AG10803 (cell line): ENCODE measurements at places on chromosomes 16 and 17.

DNA sequence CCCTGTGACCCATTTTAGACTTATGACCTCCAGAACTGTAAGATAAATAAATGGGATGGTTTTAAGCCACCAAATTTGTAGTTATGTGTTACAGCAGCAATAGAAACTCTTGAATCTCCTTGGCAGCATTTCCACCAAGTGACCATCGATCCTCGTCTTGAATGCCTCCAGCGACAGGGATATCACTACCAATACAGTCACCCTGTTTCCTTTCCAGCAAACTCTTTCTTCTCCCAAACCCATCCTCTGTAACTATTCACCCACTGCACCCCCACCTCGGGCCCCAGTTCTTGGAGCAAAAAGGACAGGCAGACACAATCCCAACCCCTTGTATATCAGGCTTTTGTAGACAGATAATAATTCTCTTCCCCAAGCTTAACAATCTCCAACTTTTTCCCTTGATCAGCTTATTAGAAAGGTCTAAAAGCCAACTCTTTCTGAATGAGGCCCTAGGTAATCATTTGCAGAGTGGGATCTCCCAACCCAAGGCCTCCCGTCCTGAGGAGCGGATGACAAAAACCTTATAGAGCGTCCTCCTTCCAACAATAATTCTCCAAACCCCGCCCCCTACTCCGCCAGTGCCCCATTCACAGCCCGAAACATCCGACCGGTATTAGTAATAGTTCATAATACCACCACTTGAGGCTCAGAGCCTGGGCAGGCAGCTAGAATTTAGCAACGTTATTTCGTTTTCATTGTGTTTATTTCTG lies 14.7 kb upstream of the PLLP start:
- no peak for DNase-seq

- no peak for DNase-seq
Measured at GRCh38 chr17:75754378-75755204, 10.4 kb downstream of the GALK1 start.

DNA sequence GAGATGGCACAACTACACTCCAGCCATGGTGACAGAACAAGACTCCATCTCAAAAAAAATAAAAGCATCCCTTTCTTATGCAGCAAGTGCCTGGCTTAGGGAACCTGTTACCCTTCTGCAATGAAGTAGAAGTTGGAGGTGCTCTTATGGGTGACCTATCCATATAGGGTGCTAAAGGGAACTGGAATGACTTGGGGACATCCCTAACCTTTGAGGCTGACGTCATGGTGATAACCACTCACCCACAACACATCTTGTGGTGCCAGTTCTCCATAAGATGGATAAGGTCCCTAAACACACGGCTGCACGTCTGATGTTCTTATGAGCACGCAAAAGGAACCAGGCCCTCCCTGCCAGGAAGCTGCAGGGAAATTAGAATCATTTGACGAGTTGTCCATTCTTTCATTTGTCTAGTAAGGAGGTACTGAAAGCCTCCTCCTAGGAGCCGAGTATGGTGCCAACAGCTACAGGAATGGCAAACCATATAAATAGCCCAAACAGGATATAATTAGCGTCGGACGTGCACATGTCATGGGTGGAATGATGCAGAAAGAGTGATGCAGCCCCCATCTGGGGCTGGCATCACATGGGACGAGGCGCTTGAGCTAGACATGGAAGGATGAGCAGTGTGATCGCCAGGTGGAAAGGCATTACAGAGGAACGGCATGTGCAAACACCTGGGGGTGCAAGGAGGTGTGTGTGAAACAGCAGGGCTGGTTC lies 52.5 kb downstream of the ARHGAP27 start:
- no peak for DNase-seq

DNA sequence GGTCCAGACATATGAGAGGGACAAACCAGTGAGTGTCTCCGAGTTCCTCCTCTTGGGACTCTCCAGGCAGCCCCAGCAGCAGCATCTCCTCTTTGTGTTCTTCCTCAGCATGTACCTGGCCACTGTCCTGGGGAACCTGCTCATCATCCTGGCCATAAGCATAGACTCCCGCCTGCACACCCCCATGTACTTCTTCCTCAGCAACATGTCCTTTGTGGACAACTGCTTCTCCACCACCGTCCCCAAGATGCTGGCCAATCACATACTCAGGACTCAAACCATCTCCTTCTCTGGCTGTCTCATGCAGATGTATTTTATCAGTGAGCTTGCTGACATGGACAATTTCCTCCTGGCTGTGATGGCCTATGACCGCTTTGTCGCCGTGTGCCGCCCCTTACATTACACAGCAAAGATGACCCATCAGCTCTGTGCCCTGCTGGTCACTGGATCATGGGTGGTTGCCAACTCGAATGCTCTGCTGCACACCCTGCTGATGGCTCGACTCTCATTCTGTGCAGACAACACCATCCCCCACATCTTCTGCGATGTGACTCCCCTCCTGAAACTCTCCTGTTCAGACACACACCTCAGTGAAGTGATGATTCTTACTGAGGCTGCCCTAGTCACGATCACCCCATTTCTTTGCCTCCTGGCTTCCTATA lies 19.2 kb downstream of the ZNF200 start:
- no peak for DNase-seq

DNA sequence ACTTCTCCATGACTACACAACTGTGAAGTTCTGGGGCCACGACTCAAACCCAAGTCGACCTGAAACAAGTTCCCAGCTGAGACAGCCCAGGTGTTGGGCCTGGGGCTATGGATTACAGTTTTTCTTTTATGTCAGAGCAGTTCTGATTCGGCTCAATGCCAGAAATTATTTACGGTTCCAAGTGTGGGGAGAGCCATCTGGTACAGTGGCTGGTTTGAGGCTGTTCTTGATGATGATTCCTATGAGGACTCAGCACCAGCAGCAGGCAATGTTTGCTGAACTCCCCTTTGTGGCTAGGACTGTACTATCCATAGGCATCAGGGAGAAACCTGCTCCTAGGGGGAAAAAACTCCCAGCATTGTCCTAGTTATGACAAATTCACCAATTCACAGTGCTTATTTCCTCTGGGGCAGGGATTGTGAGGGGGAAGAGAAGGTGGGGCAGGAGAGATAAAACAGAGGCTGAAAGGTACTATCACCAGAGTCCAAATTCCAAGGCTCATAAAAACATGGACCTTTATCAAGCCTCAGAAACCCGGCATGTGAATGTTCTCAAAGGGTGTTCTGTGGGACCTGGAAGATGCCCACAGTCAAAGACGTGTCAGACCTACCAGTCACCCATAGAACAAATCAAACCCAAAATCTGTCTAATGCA lies 18.2 kb upstream of the CMTM4 start:
- DNase-seq: peak; percentile 34

- DNase-seq: no peak
Measured at GRCh38 chr16:5056352-5056751, 9.4 kb downstream of the C16orf89 start.

DNA sequence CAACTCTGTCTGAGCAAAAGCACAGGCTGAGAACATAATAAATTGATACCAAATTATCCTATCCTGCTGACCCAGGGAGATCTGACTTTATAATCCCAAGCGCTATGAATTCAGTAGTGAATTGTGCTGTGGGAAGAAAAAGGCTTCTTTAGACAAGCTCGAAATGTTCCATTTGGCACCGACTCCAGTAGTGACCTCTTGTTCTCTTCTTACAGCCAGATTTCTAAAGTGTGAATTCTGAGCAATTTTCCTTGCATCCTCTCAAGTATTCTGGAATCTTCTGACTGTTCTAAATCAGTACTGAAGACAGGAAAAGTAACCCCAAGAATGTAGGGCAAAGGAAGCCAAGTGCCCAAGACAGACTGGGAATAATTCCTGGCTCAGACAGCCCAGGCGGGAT lies 58.2 kb downstream of the CDYL2 start:
- DNase-seq: peak; percentile 73

GRCh38 chr16:87369796-87370719 lies 13.5 kb downstream of the FBXO31 start:
- no peak for DNase-seq

DNA sequence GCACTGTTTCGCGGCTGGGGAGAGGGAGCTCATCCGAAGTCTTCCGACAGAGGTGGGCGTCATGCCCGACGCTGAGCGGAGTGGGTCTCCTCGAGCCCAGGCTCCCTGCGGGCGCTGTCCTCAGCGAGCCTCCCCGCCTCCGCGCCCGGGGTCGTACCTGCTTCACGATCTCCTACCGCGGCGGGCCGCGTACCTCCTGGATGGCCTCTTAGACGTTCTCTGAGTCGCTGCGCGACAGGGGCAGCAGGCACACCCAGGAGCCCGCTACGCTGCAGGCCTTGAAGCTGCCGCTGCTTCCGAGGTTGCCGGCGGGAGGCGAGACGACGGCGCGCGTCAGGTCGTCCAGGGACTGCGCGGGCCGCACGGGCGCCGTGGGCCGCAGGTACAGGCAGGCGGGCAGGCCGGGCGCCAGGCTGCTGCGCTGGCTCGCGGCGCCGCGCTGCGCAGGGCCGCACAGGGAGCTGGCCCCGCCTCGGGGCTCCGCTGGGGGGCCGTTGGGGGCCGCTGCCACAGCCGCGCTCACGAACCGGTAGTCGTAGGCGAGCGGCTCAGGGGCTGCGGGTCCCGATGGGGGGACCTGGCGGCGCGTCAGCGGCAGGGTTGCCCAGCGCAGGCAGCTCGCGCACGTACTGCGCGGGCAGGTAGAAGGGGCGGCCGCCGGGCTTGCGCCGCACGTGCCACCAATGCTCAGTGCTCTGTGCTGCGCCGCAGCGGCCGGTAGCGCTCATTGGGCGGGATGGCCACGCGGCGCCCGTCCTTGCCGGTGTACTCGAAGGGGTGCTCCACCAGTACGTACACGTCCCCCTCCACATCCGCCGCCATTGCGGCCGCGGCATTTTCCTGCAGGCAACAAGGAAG lies 116.4 kb upstream of the SMURF2 start:
- no peak for DNase-seq

GRCh38 chr17:52159246-52160135 lies 977 bp upstream of the CA10 start:
- DNase-seq: no peak
